Activated T-helper 2 cell treated with anti-CD3 and anti-CD28 coated beads, Interferon-gamma antibody, Interleukin-2, Interleukin-4, amounts not matched to agents 10 μg/mL and 5 μg/mL and 100 μg/mL, durations not matched to agents 14 hours and 24 hours and 36 hours (primary cell): ENCODE measurements at places on chromosomes 1 and 21. TPM values are rescaled to one million over a fixed set of nuclear protein-coding genes. Genes with fewer than 3 reads are reported as not detected.

Gene LAMC1
- total RNA-seq = 0.05 and 0.39 TPM in 2 replicates

GRCh38 chr1:11504599-11504998, 25.6 kb downstream of the DISP3 start:
- no peak for DNase-seq

Gene DIO1
- total RNA-seq = not detected in 2 replicates

Gene FCRL5
- not detected in 2 replicates for total RNA-seq

- DNase-seq = no peak
Observed at GRCh38 chr1:230922620-230923019, 54.3 kb upstream of the C1orf198 start.

Gene FYB2
- total RNA-seq = not detected in 2 replicates

DNA sequence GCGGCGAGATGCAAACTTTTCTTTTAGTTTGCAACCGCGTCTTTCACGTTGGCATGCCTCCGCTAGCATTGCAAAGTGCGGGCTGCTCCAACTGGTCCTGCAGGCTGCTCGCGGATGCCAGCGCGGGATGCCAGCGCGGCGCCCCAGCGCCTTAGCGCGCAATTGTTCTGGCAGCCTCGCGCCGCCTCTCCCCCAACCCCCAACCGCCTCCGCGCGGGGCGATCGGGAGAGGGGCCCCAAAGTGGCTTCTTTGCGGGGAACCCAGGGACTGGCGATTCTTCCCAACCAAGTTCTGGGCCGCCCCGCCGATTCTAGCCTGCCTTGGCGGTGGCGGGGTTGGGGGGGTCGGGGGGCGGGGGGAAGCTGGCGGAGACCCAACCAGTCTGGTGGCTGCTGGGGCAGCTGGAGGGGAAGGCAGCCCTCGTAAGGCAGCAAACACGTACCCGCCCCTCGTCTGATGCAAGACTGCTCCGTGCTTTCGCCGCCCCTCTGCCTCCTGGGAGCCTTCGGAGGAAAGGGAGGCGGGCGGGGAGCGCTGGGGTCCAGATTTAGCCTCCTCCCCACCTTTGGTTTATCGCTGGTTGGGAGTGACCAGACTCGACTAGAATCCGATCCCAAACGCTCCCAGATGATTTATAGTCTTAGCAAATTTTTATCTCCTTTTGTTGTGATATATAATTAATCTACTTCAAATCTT, 756 bp downstream of the PHGDH start:
- DNase-seq = peak; percentile 28

- DNase-seq = peak; percentile 64
Observed at GRCh38 chr1:1137256-1138045, 21.6 kb upstream of the C1orf159 start.

Gene GPX7
- total RNA-seq = 29.9 and 31.1 TPM in 2 replicates

GRCh38 chr1:203526572-203526971, 32.6 kb downstream of the OPTC start:
- no peak for DNase-seq

Gene NHLH1
- 0.30 and 0.32 TPM in 2 replicates for total RNA-seq

DNA sequence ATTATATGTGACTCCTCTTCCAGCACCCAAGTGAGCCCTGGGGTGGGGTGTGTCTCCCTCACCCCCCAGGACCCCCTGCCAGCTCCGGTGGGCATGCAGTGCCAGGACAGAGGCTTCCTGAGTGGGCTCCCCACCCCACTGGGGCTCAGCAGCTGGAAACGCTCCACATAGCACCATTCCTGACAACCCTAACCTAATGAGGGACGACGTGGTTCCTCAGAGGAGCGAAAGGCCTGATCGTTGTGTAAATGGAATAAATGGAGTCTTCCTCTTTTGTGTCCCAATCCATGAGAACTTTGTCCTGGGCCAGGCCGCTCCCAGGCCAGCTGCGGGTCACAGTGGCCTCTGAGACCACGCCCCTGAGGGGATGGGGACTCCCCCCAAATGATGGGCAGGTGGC, 1.8 kb upstream of the TSPEAR start:
- DNase-seq = no peak

DNA sequence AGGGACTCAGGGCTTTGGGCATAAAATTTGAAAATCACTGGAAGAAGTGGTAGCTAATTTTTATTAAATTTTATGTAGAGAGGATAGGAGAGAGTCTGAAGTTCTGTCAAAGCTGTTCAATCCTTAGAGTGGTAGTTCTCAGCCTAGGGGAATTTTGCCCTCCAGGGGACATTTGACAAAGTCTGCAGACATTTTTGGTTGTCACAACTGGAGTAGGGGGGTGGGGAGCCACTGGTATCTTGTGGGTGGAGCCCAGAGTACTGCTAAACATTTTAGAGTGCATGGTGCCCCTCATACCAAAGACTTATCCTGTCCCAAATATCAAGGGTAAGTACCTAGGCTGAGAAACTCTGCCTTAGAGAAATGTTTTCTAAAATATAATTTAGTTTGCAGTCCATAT, 30.2 kb downstream of the RASAL2 start:
- DNase-seq = no peak

Gene PLPP3
- total RNA-seq = not detected in 2 replicates

- DNase-seq = no peak
Observed at GRCh38 chr1:18939398-18940302, 16.8 kb downstream of the IFFO2 start.

GRCh38 chr1:233151861-233152260, 143.7 kb downstream of the PCNX2 start:
- DNase-seq = no peak

GRCh38 chr1:42417166-42417565, 36.6 kb downstream of the RIMKLA start:
- no peak for DNase-seq

DNA sequence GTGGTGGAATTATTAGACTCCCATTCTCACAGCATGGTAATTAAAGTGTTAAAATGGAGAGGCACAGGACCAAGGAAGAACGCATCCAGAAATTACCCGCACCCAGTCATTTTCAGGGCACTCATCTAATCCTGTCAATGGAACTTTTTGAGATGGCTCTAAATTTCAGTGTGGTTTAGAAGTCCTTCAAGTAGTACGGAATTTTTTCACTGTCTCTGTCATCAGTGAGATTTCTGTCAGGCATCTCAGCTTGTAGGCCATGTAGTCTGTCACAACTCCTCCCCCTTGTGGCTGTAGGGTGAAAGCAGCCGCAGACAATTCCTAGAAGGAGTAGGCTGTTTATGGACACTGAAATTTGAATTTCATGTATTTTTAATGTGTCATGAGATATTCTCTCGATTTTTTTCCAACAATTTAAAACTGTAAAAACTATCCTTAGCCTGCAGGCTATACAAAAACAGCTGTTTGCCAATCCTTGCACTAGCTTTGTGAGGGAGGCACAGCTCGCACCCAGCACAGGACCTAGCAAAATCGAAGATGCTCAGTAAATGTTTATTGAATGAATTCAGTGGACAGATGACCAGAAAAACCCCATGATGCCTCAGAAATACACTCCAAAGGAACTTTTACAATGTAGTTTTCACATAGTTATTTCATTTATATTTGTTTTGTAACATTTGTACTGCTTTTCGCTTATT, 6.6 kb upstream of the NUP133 start:
- DNase-seq = peak; percentile 25
